ENCODE measurements at places on chromosomes 5 and 9.

- DNase-seq = no peak
Measured at GRCh38 chr5:11383506-11384095, 520.6 kb downstream of the CTNND2 start.

DNA sequence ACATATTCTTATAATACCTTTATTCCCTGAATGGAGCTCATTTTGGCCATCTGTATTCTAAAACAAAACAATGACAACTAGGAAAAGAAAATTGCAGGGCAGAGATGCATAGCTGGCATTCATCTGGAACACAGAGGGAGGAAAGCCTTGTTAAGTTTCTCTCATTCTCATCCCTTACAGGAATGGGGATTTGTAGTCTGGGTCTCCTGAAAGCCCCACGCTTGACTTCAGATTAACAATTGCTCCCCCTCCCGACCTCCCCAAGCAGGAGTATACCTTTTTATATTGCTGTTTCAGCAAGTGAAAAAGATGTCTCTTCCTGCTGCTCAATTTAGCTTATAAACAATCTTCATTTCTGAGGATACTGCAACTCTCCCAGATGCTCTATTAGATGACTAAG, 812.1 kb downstream of the EFNA5 start:
- DNase-seq = no peak

GRCh38 chr5:146395193-146395592, 51.9 kb upstream of the TCERG1 start:
- DNase-seq = no peak

- DNase-seq = no peak
Measured at GRCh38 chr5:118405650-118406061, 582.7 kb downstream of the DTWD2 start.

- DNase-seq = no peak
Measured at GRCh38 chr5:143922718-143923117, 110.8 kb downstream of the HMHB1 start.

DNA sequence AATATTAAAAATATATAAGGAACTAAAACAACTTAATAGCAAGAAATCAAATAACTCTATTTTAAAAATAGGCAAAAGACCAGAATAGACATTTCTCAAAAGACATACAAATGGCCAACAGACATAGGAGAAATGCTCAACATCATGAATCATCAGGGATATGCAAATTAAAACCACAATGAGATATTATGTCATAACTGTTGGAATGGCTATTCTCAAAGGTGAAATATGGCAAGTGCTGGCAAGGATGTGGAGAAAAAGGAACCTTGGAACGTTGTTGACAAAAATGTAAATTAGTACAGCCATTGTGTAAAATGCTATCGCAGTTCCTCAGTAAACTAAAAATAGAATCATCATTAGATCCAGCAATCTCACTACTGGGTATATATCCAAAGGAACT, 468.5 kb downstream of the NFIB start:
- DNase-seq = no peak

DNA sequence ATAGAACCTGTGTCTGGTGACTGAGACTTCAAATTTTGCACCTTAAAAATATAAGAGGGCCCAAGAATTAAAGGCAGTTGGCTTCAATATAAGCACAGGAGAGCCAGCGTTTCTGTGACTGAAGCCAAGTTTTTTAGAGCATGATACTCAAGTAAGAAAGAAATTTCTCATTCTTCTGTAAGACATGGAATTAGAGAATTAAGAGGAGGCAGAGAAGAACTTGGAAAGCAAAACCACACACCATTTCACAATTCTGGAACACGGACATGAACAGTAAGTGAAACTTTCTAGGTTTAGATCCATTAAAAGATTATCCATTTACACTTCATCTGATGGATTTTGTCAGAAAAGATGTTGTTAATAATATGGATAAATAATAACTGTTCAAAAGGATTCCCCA, 8.9 kb upstream of the AGXT2 start:
- no peak for DNase-seq

DNA sequence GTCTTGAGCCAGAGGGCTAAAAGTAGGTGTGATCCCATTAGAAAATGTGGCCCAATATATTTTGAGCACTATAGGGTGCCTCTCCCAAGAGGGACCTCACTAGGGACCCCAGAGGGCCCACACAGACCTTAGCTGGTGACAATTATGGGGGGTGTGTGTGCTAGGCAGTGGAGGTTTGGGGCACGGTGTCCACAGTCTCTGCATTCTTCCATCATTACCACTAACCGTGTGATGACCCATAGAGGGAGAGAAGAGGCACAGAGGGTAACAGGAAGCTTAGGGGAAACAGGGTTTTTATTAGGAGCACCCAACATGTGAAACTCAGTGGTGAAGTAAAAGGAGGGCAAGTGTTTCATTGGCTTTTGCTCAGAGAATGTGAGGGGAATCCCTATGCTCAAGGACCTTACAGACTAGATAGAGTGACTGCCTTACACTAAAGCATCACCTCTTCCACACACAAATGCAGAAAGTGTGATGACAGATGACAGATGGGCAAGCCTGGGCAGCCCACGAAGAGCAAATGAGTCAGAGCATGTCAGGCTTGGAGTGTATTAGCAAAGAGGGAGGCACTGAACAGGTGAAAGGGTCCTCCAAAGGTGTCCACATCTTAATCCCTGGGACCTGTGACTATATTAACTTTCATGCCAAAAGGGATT, 2.5 kb upstream of the ACTL7A start:
- no peak for DNase-seq

GRCh38 chr9:88508326-88508725, 26.7 kb upstream of the NXNL2 start:
- no peak for DNase-seq

GRCh38 chr9:751137-752051, 90.1 kb upstream of the DMRT1 start:
- no peak for DNase-seq

DNA sequence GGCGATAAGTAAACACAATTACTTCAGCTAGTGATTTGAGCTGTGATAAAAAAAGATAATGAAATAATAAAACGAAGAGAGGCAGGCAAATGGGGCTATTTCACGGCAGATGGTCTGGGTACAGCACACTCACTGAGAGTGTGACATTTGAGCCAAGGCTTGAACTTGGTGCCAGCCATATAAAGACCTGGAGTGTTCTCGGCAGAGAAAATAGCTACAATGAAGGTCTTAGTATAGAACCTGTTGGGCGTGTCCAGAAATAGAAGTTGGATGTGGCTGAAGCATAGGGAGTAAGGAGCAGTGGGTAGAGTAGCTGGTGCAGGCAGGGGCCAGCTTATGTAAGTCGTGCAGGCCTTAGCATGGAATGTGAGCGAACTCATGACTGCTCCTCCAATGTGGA, 660.3 kb upstream of the WWC1 start:
- DNase-seq = no peak

DNA sequence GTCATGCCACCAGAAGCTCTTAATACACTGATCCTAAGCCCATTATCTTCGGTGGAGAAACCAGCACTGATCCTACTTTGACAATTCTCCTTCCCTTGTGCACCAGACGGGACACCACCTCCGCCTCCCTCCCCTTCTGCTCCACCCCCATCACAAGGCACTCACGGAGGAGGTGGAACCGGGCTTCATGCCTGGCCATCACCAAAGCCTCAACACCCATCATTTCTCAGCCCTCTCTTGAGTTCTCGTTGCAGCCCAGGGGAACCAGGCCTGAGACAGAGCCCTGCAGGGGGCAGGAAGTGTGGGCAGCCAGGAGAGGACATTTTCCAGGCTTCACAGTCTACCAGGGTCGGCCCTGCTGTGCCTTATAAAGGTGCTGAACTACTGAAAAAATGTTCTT, 160.5 kb downstream of the GOLPH3 start:
- DNase-seq = no peak

DNA sequence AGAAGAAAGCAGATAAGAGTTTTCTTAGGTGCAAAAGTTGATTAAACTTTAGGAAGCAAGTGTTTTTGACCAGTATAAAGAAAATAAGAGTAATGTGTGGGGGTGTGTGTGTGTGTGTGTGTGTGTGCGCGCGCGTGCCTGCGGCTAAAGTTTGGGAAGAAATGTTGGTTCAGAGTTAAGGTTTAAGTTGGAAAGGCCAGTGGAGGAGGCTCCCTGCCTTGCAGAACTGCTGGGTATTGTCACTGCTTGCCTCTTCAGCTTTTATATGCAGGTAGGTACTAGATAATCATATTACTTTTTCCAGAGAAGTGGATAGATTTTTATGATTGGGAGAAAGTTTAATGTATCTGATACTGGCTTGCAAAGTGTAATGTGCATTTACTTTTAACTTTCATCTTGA, 2.0 kb downstream of the PIK3R1 start:
- DNase-seq = no peak

DNA sequence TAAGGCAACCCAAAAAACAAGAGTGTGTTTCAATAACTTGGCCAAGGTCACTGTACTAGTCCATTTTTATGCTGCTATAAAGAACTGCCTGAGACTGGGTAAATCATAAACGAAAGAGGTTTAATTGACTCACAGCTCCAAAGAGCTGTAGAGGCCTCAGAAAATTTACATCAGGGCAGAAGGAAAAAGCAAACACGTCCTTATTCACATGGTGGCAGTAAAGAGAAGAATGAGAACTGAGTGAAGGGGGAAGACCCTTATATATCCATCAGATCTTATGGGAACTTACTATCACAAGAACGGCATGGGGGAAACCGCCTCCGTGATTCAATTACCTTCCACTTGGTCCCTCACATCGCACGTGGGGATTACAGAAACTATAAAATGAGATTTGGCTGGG, 64.3 kb upstream of the CAMK4 start:
- DNase-seq = no peak

DNA sequence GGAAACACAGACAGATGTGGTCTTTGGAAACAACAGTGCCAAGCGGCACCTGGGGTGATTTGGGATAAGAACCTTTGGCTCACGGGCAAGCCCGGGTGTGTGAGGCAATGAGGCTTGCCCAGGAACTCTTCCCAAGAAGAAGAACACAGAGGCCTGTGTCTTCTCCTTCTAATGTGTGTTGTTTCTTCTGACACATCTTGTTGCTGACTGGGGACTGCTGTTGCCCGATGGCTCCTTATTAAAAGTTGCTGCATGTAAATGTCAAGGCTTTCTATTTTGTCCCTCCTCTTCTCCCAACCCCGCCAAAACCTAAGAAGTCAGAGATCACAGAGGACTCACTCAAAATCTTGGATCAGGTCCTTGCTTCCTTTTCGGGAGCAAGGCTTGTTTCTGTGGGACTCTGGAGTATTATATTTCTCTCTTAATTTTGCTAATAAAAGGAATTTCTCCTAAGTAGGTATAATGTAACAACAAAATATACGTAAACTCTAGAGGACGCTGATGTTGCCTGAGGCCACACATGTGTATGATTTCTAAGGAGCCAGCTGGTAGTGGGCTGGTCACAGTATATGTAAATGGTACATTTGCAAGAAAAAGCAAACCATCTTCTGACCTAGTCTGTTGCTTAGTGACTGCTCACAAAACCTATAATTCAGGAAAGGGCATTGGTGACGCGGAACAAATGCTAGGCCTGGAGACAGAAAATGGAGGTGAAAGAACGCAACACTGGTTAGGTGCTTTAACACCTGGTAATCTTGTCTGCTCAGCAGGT, 232.5 kb downstream of the GADD45G start:
- no peak for DNase-seq

DNA sequence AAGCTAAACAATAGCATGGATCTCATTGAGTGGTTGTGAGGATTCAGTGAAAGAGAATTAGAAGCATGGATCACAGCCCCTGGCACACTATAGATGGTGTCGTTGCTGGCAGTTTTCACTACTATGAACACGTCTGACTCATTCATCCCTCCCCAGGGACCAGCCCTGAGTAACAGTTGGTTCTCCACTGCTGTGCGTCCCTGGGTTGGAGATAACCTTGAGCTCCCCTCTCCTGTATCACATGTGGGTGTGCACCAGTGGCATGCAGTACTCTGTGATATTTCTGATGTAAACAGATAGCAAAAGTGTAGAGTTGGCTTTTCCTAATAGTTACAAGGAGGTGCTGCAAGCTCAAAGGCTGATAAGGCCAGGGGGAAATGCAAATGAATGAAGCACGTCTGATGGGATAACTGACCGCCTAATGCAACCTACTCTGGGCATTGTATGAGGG, 8.8 kb upstream of the LCP2 start:
- no peak for DNase-seq

- DNase-seq = no peak
Measured at GRCh38 chr5:126398791-126399190, 24.4 kb upstream of the GRAMD2B start.

DNA sequence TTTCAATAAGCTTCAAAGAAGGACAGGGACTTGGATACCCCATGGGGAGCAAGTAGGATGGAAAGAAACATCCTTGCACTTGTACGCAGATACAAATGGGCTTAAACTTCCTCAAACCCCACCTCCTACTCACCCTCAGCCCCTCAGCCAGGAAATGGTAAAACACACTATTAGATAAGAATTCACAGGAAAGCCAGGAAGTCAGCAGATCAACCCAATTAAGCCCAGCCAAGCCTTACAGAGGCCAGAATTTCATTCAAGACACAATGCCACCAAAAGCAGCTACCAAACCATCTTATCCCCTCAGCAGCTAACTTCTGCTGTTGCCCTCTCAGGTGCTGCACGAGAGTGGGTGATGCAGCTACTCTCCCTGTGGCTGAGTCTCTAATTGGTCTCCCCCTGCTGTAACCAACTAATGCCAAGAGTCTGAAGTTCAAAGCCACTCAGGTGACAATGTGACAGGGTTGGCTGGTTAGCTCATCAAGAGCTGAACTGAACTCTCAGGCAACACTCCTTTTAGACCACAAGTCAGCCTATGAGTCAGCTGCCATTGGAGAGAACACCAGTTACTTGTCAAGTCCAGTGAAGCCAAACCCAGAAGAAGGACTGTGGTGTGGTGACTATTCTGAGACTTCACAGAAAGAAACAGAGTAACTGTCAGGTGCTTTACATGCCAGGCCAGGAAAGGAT, 201.9 kb downstream of the ZNF608 start:
- no peak for DNase-seq

DNA sequence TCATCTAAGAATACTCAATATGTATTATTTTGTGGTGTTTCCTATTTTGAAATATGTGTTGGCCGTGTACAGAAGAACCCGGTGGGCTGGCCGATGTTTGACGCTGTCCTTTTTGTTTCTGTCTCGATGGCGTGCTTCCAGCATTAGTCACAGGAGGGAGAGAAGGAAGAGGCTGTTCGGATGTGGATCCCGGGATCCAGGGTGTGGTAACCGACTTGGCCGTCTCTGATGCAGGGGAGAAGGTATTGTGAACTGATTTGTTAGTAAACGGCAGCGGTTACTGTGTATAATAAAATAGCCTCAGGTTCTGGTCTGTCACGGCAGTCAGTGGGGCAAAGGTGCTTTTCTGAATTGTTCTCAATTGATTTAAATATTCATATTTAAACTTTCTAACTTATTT, 275.0 kb downstream of the ARHGEF28 start:
- no peak for DNase-seq

- DNase-seq = no peak
Measured at GRCh38 chr9:3900673-3901318, 375.0 kb upstream of the RFX3 start.

DNA sequence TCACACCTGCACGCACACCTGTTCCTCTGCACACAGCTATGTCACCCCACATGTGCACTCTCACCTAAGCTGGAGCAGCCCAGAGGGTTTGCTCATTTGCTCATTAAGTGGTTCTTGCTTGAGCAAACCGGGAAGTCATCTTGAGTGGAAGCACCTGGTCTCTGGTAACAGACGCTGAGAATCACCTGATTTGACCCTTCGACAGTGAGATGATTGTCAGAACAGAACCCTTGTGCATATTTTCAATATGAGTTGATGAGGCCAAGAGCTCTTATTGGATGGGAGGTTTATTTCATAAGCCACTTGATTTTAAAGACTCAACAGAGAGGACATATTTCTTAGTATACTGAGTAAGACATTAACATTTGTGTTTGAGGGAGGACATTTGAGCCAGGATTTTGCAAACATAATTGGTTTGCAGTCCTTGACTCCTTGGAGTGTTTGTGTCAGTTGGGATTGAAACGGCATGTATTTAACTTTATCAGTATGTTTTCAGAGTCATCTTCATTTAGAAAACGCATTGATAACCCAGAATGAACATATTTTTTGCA, 22.1 kb upstream of the LPCAT1 start:
- no peak for DNase-seq
